ENCODE measurements at places on chromosomes 11 and 22.

DNA sequence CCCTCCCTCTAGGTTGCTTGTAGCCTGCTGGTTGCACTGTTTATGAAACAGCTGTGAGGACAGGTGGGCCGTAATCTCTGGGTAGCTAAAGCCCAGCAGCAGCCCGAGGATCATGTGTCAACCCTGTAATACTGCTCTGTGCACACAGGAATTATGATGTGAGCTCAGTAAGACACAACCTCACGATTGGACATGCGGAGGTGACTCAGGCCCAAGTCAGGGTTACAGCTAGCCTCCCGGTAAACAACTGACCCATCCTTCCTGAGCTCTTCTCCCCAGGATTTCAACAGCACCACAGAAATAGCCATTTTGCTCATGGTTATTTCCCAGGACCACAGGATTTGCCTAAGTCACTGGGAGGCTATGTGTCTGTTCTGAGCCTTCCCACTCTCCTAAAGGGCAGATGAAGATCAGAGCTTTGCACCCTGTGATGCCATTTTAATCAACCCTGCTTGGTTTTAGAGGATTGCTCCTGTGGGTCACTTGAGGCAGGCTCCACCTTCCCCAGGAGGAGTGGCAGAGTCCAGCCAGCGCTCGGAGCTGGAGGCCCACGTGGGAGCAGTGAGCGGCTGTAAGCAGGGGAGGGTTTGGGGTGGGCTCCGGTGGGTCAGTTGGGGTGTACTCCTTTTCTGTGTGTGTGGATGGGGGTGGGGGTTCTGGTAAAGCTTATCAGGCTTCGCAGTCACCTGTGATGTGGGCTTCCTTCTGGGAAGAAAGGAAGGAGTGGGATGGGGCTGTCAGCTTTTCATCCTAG, at the start of gene AMPD3:
AMPD3 (plus strand) TSS at position 387 of the 754 bp plus-strand sequence. CDS start 6,256 bp downstream, outside the sequence.
- peak; percentile 67 for DNase-seq

DNA sequence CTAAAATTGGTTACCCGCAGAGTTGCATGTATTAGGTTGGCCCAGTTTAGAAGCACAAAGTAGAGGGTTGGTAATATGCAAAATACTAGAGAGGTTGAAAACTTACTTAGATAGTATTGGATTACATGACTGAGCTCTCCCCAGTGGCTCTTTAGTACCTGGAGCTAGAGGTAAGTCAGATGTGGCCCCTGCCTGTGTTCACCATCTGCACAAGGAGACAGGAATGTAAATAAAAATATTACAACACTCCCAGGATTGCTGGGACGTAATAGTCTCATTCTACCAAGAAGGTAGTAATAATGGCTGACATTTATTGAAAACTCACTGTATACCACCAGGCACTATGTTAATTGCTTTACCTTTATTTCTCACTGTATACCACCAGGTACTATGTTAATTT, 129.6 kb downstream of the SLC17A6 start:
- DNase-seq, result no peak

GRCh38 chr11:34232807-34233206, 125.0 kb downstream of the ABTB2 start:
- DNase-seq, result no peak

GRCh38 chr22:44304354-44304753, 8.4 kb downstream of the SHISAL1 start:
- DNase-seq, result no peak

DNA sequence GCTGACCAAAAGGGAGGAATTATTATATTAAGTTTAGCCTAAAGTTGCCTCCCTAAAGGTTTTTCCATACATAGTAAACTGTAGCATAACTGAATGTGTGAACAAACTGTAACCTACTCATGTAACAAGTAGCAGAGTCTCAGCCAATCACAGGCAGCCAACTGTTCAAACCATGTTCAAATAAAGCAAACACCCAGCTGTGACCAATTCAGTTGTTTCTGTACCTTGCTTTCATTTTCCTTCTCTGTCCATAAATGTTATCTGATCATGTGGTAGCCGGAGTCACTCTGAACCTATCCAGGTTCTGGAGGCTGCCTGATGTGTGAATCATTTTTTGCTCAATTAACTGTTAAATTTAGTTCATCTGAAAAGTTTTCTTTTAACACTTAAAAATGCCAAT, 373.5 kb downstream of the GUCY1A2 start:
- no peak for DNase-seq

DNA sequence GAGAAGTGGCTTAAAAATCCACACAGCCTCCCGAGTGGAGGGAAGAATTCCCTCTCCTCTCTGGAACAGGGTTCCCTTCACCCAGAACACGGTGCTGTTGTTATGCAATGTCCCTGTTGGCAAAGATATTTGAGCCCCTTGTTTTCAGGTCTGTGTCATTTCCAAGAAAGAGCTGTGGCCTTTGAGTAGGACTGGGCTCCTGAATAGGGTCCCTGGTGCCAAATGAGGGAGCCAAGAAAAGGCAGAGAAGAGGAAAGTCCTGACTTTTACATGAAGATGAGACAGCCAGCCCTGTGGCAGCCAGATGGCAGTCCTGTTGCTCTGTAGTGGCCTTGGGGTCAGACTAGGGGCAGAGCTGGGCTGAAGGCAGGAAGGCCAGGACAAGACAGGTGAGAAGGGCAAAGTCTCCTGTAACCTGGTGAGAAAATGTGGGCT, 51.2 kb upstream of the ELF5 start:
- DNase-seq, result no peak

DNA sequence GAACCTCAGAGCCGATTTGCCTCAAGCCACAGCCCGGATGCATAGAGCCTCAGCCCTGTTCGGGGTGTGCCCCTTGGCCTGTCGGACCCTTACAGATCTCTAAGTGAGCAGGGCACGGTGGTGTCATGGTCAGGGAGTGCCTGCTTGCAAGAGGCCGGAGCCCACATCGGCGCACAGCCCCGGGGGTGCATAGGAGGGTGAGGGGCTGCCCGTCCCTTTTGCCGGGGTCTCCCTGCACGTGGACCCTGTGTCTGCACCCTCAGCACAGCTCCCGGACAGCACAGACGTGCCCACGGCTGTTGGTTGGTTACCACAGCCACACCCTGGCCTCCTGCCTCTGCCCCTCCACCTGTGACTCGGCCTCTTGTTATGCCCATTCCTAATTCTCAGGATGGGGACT, 6.5 kb downstream of the RAB36 start:
- DNase-seq, result no peak

- no peak for DNase-seq
Measured at GRCh38 chr11:32939866-32940265, 47.3 kb downstream of the QSER1 start.

- no peak for DNase-seq
Measured at GRCh38 chr11:12165237-12165875, 55.0 kb downstream of the MICAL2 start.

DNA sequence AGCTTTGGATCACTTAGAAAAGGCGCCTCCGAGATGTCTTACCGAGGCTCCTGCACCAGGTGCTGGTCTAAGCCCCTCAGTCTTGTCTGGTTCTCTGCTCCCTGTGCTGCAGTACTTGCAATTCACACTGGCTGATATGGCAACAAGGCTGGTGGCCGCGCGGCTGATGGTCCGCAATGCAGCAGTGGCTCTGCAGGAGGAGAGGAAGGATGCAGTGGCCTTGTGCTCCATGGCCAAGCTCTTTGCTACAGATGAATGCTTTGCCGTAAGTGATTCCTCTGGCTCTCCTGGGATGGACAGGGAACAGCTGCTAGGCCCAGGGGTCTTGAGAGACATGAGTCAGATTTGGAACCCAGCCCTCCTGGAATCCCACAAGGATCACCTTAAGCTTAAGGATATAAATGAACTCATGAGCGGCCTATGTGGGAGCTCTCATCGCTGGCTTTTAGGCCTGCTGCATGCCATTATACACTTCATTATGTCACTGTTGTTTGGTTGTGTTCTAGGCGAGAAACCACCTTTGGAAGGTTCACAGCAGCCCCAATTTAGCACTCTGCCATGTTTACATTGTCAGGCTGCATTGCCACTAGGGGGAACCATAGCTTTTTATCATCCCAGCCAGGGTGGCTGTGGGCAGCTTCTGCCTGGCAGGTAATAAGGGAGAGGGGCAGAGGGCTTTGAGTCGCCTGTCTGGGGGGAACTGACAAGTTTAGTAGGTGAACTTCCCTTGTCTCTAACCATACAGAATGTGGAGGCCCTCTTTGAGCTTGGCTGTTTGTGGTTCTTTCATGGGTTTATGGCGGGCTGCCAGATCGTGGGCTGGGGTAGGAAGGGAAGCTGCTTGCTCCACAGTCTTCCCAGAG, 8.5 kb downstream of the ACAD8 start:
- peak; percentile 52 for DNase-seq

GRCh38 chr11:131240421-131240820, 130.0 kb upstream of the NTM start:
- DNase-seq, result no peak

Data from GM20000 (cell line).